ENCODE measurements at places on chromosomes 12 and 14.

GRCh38 chr14:73895939-73896338, 9.3 kb downstream of the ZNF410 start:
- no peak for DNase-seq

GRCh38 chr14:58987591-58987990, 200.9 kb upstream of the DAAM1 start:
- no peak for DNase-seq

DNA sequence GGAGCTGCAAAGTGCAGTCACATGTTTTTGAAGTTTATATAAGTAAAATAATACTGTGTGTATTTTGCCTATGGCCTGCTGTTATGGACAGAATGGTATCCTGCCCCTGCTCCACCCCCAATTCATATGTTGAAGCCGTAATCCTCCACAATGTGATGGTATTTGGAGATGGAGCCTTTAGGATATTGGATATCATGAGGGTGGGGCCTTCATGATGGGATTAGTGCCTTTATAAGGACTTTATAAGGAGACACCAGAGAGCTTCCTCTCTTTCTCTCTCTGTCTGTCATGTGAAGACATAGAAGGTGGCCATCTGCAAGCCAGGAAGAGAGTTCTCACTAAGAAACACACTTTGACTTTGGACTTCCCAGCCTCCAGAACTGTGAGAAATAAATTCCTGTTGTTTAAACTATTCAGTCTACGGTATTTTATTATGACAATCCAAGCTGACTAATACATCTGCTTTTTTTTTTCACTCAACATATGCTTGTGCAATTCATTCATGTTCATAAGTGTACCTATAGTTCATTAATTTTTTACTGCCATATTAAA, 3.1 kb upstream of the CHPT1 start:
- DNase-seq, result no peak

GRCh38 chr12:26281320-26281719, 85.9 kb downstream of the SSPN start:
- DNase-seq, result no peak

DNA sequence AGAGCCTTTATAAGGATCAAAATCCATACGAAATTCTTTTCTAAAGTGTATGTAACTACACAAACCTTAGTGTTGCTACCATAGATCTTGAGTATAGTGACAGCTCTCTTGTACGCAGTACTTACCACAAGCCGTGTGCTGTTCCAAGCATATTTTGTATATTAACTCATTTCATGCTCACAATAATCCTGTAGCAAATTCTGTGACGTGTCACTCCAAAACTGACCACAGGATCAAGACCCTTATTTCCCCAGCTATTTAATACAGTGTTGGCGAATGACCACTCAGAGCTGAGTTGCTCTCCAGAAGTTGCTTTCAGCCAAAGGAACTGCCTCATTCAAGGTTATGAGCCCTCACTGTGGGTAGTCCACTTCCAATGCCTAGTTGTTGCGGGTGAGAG, 169.8 kb downstream of the BTG1 start:
- DNase-seq, result no peak

GRCh38 chr12:47225356-47225755, 145.6 kb upstream of the AMIGO2 start:
- no peak for DNase-seq

DNA sequence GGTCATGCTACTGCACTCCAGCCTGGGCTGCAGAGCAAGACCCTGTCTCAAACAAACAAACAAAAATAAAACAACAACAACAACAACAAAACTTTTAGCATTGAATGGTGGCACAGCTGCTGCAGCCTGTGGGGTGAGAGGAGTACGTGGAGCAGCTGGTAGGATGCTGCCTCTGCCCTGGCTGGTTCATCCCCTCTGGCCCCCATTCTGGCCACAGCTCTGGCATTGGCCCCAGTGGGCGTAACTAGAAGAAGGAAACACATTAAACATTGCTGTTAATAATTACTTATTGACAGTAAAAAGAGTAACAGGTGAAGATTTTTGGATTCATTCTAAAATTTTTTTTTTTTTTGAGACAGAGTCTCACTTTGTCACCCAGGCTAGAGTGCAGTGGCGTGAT, 28.8 kb upstream of the C2CD5 start:
- DNase-seq, result no peak

DNA sequence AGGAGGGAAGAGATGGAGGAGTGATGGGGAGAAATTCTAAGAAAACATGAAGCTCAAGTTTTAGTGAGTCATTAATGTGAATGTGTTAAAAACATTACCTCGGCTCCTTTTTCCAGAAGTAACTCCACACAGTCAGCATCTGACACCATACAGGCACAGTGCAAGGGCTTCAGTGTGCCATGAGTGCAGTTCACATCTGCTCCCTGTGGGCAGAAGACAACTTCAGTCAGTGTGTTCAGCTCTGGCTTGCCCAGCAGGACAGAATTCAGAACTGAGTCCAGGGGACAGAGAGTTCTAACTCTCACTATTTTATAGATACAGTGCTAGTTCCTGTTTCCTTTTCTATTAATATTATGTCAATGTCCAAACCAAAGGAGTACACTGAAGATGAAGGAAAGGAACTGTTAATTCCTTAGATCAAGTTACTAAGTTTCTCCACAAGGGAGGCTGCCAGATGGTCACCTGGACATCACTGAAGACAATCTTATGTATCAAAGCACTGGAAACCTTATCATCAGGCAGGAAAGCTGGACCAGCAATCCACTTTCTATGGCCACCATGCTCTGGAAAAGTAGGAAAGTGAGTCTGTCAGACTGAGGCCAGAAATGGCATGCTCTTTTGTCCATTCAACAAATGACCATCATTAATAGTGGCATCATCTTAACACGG, 6.1 kb downstream of the ASB8 start:
- DNase-seq, result no peak

GRCh38 chr12:67710582-67710981, 62.0 kb downstream of the DYRK2 start:
- peak; percentile 23 for DNase-seq

DNA sequence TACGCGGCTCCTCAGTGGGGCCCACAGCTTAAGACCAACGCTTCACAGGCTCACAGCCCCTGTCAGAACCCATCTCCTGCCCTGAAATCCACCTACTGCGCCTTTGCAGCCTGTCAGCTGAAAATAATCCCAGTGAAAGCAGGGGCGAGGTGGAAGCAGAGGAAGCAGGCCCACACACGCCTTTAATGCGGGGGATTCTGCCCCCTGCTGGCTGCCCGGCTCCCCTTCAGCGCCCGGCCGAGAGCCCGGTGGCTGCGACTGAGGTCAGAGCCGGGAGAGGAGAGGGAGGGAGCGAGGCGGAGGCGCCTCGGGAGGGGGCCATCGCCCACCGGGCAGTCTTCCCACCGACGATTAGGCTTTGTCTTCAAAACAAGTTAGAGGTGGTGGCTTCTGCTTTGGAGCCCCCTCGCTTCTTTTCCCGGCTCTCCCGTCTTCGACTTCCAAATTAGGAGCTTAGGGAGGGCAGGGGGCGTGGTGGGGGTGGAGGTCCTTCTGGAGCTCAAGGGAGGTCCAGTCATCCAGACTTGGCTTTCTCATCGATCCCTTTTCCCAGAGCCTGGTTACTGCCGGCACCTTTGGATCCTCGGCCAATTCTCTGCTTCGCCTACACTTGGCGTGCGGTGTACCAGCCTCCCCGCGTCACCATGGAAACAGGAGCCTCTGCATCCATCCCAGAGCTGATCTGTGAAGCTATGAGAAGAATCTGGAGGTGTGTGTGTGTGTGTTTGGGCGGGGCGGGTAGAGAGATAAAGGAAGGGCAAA, 25.2 kb upstream of the RND1 start:
- DNase-seq, result peak; percentile 73

- DNase-seq, result no peak
These were observed 16.3 kb downstream of the SERPINA1 start for GRCh38 chr14:94372021-94372605.

GRCh38 chr14:103890052-103890371, 38.2 kb upstream of the TDRD9 start:
- DNase-seq, result no peak

DNA sequence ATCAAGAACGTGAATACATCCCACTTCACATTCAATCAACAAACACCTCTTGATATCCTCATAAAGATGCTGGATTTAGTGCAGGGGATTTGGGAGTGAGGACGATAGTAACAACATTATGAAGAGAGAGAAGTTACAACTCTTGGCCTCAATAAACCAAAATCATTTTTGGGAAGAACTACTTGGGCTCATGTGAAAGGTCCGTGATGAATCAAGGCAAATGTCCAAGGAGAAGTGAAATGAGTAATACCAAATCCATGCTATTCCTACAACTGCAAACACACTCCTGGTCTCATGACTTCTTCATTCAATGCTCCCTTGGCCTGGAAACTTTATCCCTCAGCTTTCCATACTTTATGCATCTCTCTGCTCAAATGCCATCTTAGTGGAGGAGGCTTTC, 162.0 kb upstream of the LMNTD1 start:
- no peak for DNase-seq

GRCh38 chr14:66248256-66248655, 237.9 kb upstream of the CCDC196 start:
- DNase-seq, result no peak

GRCh38 chr14:75151851-75152250, 24.6 kb downstream of the TMED10 start:
- no peak for DNase-seq

DNA sequence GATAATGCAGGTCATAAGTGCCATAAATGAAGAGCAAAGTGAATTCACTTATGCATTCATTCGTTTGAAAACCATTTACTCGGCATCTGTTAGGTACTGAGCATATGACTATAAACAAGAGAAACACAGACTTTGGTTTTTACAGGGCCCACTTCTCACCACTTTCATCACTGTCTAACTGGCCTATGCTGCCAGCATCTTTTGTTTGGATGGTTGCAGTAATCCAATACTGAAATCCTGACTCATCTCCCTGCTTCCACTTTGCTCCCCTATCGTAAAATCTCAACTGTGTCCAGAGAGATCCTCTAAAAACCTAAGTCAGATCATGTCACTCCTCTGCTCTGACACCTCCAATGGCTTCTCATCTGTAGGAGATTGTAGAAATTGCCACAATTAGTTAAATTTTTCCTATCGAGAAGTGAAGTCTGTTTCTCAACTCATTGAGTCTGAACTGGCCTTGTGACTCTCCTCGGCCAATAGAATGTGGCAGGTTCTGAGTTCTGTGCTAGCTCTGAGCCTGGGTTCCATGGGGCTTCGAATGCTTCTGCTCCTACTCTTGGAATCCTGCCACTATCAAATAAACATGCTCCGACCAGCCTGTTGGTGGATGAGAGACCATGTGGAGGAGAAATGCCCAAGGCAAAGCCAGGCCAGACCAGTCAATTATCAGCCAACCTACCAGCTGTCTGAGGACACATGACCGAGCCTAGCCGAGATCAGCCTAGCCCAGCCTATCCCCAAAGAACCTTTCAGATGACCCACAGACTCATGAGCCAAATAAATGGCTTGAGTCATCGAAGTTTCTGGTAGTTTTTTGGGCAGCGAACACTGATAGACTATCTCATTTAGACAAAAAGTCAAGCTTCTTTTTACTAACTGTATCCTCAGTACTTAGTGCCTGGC, 2.2 kb upstream of the BATF start:
- no peak for DNase-seq

- DNase-seq, result no peak
These were observed 17.0 kb downstream of the NPC2 start for GRCh38 chr14:74476107-74476506.

DNA sequence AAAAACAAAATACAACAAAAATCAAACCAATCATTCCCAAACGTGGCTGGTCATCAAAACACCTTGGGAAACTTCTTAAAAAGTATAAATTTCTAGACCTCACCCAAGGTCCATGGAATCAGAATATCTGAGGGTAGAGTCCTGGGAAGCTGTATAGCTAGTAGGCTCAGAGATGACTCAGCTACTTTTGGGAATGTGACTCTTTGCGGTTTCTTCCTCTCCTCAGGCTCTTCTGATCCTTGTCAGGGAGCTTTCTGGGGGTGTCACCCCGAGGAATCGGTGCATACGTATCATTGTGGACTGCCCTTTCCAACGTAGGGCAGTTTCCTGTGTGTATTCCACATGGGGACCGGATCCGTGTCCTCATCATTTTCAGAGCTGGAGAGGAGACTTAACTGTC, 14.8 kb downstream of the JDP2 start:
- no peak for DNase-seq

DNA sequence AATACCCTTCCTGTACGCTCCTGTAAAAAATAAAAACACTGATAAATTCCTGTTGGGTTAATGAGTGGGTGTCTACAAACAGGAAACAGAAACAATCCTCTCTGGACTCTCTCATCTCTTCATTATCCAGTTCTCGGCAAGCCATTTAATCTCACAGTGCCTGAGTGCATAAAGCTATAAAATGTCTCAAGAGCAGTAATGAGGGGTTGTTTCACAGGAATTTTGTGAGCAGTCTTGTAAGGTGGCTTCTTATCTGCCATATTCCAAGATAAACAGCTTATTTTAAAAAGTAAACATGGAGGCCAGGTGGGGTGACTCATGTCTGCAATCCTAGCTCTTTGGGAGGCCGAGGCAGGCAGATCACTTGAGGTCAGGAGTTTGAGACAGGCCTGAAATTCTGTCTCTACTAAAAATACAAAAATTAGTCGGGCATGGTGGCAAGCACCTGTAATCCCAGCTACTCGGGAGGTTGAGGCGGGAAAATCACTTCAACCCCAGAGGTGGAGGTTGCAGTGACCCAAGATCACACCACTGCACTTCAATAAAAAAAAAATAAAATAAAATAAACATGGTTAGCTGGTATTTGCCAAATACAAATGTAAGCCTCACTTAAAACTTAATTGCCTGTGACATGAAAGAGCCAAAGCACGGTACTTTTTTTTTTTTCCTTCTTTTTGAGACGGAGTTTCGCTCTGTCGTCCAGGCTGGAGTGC, 54.0 kb downstream of the CLIP1 start:
- no peak for DNase-seq

- no peak for DNase-seq
These were observed 66.4 kb downstream of the ATXN2 start for GRCh38 chr12:111532751-111533150.

- DNase-seq, result no peak
These were observed 80.3 kb downstream of the SLC8A3 start for GRCh38 chr14:70108419-70108818.

DNA sequence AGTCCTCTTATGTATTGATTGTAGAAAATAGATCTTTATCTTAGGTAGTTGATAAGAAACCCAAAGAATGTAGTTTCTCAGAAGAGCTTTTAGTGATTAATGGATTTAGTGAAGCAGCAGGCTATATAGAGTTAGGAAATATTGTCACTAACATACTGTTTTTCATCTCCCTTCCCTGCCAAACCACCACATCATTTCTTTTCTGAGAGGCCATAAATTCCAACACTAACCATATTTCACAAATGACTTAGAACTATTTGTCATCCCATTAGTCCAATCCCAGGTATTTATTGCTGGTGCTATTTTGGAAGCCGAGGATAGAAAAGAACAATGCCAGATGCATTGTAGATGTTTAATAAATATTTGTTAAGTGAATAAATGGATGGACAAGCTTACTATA, 185.7 kb downstream of the KICS2 start:
- no peak for DNase-seq

DNA sequence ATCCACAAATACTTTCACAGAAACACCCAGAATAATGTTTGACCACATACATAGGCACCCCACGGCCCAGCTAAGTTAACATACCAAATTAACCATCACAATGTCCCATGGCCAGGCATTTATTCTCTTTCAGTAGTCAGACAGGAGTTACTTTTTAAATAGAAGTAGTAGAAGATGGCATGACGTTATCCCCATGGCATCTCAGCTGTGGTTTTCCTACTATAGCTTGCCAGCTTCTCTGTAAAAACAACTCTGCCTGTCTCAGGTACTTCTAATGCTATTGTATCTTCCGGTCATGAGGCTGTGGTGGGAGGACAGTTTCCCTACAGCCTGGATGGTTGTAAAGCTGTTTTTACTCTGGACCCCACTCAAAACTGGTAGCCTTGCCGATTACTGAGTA, 19.3 kb downstream of the CTSG start:
- DNase-seq, result no peak
